ENCODE measurements at places on chromosomes 4 and X. TPM values are rescaled to one million over a fixed set of nuclear protein-coding genes. Genes with fewer than 3 reads are reported as not detected.

GRCh38 chr4:102169345-102169744 lies 175.9 kb downstream of the SLC39A8 start:
- DNase-seq, result no peak

GRCh38 chr4:48033412-48033811 lies 16.8 kb downstream of the NIPAL1 start:
- no peak for DNase-seq

DNA sequence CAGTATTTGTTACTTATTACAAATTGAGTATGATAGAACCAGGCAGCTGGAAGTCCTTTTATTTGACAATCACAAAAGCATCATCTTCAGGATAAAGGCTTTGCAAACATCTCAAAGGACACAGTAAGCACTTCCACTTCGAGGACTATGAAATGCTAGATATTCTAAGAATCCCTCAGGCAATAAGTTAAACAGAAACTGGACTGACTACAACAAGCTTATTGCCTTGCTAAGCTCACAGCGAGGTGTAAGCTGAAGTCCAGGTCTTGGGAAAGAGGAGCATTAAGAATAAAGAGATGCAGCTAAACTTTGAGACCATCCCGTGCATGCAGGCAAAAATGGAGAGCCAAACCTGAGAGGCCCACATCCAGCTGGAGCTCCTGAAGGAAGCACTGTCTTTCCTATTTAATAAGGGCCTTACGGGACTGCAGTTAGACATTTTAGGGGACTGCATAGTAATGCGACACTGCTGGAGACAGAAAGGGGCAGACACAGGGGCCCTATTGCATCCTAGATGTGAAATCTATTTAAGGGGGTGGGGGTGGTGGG lies 38.7 kb downstream of the DCHS2 start:
- DNase-seq, result no peak

- DNase-seq, result no peak
Observed at GRCh38 chrX:17432158-17432557, 57.2 kb downstream of the NHS start.

ZNF718 gene
- total RNA-seq, result 7.4 TPM

IQSEC2 gene
- 39.3 TPM for total RNA-seq

GPR82 gene
- total RNA-seq, result 0.57 TPM

FAM47C gene
- total RNA-seq, result not detected

Measured in mucosa of descending colon (tissue), 3 donors.